ENCODE measurements at places on chromosomes 7 and 10. TPM values are rescaled to one million over a fixed set of nuclear protein-coding genes. Genes with fewer than 3 reads are reported as not detected.

AMZ1 gene
- not detected for total RNA-seq

IQCE gene
- total RNA-seq: 159 TPM

CYP2C9 gene
- 362 TPM for total RNA-seq

GPNMB gene
- total RNA-seq: 37.8 TPM

EGFR gene
- total RNA-seq: 61.1 TPM

ZNF398 gene
- 25.1 TPM for total RNA-seq

DNA sequence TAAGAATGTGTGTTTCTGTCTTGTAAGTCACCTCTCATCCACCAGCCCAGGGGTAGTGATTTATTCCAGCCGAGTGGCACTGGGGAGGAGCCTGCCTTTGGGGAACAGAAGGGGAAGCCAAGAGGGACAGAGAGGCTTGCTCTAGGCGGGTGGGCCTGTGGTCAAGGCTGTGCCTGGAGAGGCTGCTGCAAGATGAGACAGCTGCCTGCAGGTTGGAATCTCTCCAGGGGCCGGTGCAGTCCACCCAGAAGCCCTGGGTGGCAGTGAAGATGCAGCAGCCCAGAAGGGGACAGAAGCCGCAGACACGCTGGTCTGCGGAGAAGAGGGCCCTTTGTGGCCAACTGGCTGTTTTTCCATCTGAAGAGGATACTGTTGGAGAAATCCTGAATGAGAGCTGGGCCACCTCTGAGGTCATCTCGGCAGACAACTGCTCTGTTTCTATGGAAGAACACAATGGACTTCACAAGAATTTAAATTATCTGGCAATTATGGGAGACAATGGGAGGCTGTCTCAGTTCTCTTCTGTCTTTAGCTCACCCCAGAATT is 175.7 kb downstream of the GFRA1 start:
- DNase-seq: no peak

- no peak for DNase-seq
Measured at GRCh38 chr7:143436325-143436946, 6.8 kb upstream of the TAS2R60 start.

- no peak for DNase-seq
Measured at GRCh38 chr7:20958572-20958971, 171.9 kb upstream of the SP8 start.

GRCh38 chr10:78805176-78805575 is 263.6 kb upstream of the ZMIZ1 start:
- DNase-seq: no peak

- no peak for DNase-seq
Measured at GRCh38 chr7:95960706-95961244, 188.4 kb downstream of the DYNC1I1 start.

DNA sequence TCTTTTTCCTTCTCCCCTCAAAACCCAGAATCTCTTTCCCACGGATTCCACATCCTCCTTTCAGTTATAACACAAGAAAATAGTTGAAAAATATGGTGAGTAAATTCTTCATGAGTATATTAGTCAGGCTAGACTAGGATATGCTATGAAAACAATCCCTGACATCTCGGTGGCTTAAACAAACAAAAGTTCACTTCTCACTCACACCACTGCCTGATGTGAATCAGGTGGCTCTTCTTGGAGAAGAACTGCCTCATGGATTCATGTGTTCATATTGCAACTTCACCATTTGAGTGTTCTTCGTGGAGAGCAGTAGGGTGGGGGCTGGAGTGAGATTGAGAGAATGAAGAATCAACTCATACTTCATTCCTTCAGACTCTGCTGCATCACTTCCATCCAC is 204.1 kb downstream of the PHF14 start:
- DNase-seq: no peak

GRCh38 chr10:16953270-16953669 is 136.0 kb upstream of the RSU1 start:
- DNase-seq: no peak

GRCh38 chr7:84914598-84914997 is 272.3 kb downstream of the SEMA3D start:
- DNase-seq: no peak

DNA sequence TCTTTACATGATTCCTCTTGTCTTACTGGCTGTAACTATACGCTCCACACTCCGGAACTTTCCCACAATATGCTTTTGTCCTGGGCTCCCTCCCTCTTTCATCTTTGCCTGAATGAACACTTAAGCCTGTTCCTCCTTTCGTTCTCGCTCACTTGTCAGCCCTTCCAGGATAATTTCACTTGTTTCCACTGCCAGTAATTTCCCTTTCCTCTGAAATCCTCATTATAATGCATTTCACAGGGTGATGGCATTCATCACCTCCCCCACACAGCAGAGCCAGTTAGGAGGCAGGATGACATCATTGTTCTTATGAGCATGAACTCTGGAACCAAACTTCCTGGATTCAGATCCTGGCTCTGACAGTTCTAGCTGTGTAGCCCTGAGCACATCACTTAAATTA is 372.6 kb downstream of the GPR158 start:
- no peak for DNase-seq

DNA sequence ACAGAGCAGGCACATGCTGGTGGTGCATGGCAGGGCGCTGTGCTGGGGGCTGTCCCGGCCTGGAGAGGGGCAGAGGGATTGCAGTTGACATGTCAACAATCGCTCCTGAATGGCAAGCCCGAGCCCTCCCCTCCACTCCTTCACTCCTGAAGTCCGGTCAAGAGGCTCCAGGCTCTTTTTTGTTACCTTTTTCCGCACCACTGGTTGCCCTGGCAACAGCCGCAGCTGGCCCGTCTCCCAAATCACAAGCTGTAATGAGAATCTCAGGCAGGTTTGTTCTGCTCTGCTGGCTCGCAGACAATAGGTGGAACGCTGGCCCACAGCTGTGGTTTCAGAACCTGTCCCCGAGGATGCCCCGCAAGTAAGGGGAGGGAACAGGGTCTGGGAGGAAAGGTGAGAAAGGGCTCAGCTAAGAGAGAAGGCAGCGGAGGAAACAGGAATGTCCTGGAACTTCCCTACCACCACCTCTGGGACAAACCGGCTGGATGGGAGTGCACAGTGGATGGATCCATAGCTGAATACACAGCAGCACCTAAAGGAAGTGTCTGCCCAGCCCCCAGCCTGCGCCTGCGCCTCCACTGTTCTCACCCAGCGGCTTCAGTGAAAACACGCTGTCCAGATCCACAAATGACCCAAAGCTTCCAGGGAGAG is 58.9 kb downstream of the CALML3 start:
- peak; percentile 72 for DNase-seq

DNA sequence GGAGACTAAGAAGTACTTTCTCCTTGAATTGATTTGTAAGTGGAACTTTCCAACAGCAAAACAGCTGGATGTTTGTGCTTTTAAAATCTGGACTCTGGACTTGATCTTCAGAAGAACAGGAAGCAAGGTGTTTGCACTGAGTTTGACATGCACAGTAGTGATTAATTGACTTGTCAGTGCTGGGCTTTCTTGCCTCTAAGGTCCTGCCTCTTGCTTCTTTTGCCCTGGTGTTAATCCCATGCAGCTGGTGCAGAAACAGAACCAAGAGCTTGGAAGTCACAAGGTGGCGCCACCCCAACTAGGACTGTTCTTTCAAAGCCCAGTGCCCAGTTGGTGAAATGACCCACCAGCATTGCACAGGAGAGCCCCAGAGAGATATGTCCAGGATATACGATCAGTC is 66.8 kb upstream of the SEPHS1 start:
- DNase-seq: peak; percentile 67

DNA sequence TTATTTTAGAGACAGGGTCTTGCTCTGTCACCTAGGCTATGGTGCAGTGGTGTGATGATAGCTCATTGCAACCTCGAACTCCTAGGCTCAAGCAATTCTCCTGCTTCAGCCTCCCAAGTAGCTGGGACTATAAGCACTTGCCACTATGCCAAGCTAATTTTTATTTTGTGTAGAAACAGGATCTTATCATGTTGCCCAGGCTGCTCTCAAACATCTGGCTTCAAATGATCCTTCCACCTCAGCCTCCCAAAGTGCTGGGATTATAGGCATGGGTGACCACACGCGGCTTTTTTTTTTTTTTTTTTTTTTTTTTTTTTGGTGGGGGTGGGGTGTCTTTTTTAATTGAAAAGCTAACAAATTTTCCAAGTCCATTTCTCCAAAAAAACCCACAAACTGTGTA is 18.4 kb downstream of the HPS6 start:
- no peak for DNase-seq

- DNase-seq: no peak
Measured at GRCh38 chr7:41994036-41994745, 242.8 kb downstream of the GLI3 start.

DNA sequence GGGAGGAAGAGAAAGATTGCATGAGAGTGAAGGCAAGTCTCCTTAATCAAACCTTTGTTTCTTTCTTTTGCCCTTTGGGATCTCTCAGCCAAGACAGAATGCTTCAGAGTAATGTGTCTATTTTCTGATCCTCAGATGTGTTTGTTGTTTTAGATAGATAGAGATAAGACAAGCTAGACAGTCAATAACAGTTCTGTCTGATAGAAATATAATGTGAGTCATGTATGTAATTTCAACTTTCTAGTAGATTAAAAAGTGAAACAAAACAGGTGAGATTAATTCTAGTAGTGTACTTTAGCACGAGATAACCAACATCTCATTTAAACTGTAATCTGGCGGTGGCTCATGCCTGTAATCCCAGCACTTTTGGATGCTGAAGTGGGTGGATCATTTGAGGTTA is 159.2 kb downstream of the GATA3 start:
- DNase-seq: no peak

- no peak for DNase-seq
Measured at GRCh38 chr7:29459589-29459988, 104.0 kb upstream of the PRR15 start.

DNA sequence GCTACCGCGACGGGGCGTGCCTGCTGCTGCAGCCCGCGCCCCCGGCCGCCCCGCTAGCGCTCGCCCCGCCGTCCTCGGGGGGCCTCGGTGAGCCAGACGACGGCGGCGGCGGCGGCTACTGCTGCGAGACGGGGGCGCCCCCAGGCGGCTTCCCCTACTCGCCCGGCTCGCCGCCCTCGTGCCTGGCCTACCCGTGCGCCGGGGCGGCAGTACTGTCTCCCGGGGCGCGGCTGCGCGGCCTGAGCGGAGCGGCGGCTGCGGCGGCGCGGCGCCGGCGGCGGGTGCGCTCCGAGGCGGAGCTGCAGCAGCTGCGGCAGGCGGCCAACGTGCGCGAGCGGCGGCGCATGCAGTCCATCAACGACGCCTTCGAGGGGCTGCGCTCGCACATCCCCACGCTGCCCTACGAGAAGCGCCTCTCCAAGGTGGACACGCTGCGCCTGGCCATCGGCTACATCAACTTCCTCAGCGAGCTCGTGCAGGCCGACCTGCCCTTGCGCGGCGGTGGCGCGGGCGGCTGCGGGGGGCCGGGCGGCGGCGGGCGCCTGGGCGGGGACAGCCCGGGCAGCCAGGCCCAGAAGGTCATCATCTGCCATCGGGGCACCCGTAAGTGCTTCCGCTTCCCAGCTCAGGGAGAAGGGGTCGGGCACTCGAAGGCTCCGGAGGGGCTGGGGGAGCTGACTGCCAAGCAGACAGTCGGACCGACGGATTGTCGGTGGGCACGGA is 761 bp downstream of the PTF1A start:
- DNase-seq: no peak

DNA sequence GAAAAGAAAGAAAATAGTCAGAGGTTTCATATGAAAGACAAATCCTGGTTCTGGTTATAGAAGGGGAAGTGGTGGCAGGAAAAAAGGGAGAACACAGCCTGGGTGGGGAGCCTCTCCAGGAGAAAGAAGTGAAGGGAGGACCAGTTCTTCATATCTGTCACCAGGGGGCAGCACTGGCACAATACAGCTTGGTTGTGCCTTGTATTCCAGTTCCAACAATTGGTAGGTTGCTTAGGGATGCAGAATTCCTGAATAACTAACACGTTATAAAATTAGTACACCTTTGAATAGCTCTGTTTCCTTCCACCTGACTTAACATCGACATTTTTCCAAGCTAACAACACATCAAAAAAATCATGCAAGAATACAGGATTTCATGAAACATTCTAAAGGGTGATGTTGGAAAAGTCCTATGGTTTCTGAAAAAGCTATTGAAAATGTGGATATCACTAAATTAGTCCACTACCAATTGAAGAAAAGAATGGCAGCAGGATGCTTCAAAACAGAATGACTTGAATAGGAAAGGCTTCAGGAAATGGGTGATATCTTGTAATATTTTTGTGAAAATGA is 52.9 kb downstream of the CYP26A1 start:
- no peak for DNase-seq
